IPS DF 6.9 (cell line): ENCODE measurements at places on chromosomes 11 and 22.

DNA sequence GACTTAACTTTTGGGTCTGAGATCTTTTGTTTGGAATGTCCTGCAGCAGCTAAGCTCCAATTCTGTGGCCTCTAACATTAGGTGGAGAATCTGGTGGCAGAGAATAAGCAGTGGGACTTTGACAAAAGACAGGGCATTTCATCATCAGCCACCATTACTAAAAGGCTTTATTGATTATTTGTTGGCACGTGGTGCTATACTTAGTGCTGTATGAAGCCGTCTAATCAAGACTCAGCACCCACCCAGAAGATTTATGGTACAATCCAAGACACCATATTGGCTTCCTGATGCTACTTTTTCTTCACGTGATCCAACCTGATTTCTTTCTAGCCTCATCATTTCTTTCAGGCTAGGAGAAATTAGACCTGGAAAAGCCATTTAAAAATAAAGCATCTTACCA is 80.7 kb upstream of the GRAMD1B start:
- DNase-seq, result no peak

GRCh38 chr11:134401825-134402809 is 9.9 kb downstream of the B3GAT1 start:
- no peak for DNase-seq

- no peak for DNase-seq
These were observed 1.8 kb upstream of the CARS1 start for GRCh38 chr11:3058753-3059664.

GRCh38 chr11:36699271-36699670 is 101.2 kb upstream of the RAG2 start:
- no peak for DNase-seq

DNA sequence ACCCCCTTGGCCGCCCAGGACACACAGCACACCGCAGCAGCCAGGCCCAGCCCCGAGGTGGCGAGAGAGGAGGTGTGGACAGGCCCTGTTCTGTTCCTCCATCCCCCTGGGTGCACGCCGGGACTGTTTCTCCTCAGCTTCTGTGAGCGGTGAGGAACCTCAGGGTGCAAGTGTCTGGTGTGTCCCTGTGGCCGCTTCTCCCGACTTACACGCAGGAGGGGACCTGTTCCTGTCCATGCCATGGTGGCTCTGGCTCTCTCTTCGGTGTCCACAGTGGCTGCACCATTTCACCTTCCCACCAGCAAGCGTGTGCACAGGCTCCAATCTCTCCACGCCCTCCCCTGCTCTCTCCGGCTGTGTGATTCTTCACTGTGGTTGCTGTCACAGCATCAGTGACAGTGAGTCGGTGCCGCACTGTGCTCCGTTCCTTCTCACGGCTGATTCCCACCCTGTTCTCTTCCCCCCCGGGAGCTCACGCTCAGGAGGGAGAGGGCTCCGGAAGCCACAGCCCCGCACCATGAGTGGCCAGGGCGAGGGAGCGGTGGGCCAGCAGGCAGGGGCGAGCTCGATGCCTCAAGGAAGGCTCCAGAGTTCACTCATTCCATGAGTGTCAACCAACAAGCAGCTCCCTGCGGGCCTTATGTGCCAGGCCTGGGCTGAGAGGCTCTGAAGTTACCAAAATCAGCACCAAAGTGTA is 18.6 kb upstream of the WNT7B start:
- no peak for DNase-seq
